ENCODE measurements at places on chromosomes 1 and 21.

- no peak for DNase-seq
Observed at GRCh38 chr1:2125350-2126211, 69.0 kb downstream of the FAAP20 start.

GRCh38 chr1:216310776-216311175 lies 112.5 kb downstream of the USH2A start:
- no peak for DNase-seq

DNA sequence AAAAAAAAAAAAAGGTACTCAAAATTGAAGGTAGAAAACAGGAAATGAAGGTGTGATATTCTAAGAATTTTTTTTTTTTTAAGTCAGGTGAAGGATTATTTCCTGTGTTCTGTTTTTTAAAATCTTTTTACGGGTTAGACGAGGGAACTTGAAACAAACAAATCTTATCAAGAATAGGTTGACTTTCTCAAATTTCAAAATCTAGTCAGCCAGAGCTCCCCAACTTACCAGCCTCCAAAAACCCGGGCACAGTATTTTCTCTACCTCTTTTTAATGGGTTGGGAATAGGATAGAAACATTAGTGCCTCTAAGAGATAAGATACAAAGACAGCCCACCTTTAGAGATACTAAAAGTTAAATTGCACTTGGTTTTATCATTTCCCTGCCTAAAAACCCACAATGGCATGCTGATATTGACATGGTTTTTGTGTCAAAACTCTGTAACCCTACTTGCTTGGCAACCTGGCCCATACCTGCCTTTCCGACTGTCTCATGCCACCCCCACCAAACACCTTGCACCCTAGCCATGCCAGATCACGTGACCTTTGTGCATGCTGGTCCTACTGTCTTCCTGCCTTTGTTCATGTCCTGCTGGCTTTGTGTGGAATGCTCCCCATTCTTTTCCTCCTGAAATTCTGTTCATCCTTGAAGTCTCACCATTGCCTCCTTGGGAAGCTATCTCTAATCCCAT lies 4.2 kb downstream of the RCAN3 start:
- DNase-seq = no peak

GRCh38 chr1:18719786-18720451 lies 89.3 kb downstream of the PAX7 start:
- DNase-seq = no peak

DNA sequence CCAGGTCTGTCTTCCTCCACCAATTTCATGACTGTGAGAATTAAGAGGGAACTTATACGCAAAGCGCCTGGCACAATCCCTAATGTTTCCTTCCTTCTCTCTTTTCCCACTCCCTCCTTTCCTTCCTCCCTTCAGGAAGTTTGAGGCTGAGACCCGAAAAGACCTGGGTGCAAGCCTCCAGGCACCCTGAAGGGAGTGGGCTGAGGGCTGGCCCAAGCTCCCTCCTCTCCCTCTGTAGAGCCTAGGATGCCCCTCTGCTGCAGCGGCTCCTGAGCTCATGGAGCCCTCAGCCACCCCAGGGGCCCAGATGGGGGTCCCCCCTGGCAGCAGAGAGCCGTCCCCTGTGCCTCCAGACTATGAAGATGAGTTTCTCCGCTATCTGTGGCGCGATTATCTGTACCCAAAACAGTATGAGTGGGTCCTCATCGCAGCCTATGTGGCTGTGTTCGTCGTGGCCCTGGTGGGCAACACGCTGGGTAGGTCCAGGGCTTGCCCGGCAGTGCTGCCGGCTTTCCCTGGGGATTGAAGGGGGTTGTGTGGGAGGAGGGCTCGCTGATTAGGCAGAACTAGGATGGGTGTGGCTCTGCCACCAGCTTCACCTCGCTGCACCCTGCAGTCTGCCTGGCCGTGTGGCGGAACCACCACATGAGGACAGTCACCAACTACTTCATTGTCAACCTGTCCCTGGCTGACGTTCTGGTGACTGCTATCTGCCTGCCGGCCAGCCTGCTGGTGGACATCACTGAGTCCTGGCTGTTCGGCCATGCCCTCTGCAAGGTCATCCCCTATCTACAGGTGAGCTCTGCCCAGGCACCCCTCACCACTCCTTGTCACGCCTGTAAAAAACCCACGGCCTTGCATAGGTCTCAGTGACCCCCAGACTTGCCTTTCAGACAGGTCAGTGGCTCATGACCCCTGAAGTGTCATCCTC lies 1.7 kb downstream of the HCRTR1 start:
- DNase-seq = no peak

GRCh38 chr1:39757501-39757900 lies 13.6 kb downstream of the OXCT2 start:
- DNase-seq = no peak

DNA sequence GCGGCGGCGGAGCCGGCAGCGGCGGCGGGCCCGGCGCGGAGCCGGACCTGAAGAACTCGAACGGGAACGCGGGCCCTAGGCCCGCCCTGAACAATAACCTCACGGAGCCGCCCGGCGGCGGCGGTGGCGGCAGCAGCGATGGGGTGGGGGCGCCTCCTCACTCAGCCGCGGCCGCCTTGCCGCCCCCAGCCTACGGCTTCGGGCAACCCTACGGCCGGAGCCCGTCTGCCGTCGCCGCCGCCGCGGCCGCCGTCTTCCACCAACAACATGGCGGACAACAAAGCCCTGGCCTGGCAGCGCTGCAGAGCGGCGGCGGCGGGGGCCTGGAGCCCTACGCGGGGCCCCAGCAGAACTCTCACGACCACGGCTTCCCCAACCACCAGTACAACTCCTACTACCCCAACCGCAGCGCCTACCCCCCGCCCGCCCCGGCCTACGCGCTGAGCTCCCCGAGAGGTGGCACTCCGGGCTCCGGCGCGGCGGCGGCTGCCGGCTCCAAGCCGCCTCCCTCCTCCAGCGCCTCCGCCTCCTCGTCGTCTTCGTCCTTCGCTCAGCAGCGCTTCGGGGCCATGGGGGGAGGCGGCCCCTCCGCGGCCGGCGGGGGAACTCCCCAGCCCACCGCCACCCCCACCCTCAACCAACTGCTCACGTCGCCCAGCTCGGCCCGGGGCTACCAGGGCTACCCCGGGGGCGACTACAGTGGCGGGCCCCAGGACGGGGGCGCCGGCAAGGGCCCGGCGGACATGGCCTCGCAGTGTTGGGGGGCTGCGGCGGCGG lies 1.0 kb downstream of the ARID1A start:
- no peak for DNase-seq

DNA sequence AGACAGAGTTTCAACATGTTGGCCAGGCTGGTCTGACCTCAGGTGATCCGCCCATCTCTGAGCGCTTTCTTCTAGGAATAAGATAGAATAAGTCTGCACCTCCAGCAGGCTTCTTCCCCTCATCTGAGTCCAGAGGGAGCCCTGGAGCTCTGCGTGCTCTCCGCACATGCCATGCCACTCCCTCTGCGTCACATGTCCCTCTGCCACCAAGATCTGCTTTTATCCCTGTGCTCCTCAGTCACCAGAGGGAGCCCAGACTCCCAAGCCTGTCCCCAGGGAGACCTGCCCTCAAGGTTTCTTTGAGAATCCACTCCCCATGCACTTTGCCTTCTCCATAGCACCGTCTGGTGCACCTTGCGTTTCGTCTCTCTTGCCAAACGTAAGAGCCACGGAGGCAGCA lies 213.0 kb downstream of the CAMTA1 start:
- DNase-seq = no peak

DNA sequence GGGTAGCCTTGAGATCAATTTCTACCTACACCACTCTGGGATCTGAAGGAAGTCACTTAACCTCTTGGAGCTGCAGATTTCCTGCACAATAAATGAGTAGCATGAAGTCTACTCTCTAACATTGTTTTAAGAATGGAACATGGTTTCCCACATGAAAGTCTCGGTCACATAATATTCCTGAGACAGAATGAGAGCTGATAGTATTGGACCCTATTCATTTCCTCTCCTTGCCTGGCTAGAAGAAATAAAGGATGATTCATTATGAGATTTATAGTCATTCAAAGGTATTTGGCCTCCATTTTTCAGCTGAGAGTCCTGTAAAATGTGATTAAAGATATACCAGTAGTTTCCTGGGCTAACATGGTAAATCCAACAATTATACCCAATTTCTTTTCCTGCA lies 56.7 kb downstream of the ARHGAP29 start:
- DNase-seq = no peak
